ENCODE measurements at places on chromosomes 11 and 22. TPM values are rescaled to one million over a fixed set of nuclear protein-coding genes. Genes with fewer than 3 reads are reported as not detected.

The KIF18A gene
- total RNA-seq, result 26.5 TPM

The THY1 gene
- 515 TPM for total RNA-seq

The MFRP gene
- total RNA-seq, result 0.03 TPM

The FXYD6 gene
- 30.7 TPM for total RNA-seq

Data from GM23338 (cell line).